ENCODE measurements at places on chromosomes 4 and X.

GRCh38 chrX:78574306-78574705, 84.8 kb downstream of the RTL3 start:
- DNase-seq: no peak

GRCh38 chr4:40194602-40195161, 2.1 kb upstream of the RHOH start:
- no peak for DNase-seq

DNA sequence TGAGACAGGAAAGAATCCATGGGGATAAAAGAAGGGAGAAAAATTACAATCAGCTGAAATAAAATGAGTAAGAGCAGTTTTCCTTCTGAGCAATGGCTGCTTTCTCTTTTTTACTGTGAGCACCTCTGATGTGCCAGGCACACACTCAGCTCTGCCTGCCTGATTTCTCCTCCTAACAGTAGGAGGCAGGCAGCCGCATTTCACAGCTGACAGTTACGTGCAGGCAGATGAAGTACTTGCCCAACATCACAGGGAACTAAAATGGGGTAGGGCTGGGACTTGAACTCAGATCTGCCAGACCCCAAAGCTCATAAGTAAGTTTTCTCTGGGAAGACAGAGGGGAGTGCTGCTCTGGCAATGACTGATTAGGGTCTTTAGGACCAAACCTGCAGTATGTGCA, 54.6 kb downstream of the C4orf50 start:
- no peak for DNase-seq

DNA sequence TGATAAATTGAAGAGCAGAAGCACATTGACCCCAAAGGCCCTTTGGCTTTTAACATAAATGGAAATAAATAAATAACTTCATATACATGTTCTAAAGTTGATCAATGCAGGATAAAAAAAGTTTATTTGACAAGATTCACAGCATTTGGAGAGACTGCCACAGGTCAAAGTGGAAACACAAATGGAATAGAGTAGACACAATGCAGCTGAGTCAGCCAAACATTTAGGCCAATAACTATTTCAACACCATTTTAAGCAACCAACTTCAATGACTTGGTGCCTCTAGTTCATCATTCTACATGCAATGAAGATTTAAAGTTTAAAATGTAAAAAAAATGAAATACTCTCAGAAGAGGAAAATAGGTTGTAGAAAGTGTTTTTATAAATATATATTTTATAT, 365.2 kb downstream of the FAT4 start:
- no peak for DNase-seq

GRCh38 chr4:140943486-140944198, 187.5 kb upstream of the TBC1D9 start:
- no peak for DNase-seq

GRCh38 chr4:1492651-1493539, 86.7 kb upstream of the NKX1-1 start:
- no peak for DNase-seq

DNA sequence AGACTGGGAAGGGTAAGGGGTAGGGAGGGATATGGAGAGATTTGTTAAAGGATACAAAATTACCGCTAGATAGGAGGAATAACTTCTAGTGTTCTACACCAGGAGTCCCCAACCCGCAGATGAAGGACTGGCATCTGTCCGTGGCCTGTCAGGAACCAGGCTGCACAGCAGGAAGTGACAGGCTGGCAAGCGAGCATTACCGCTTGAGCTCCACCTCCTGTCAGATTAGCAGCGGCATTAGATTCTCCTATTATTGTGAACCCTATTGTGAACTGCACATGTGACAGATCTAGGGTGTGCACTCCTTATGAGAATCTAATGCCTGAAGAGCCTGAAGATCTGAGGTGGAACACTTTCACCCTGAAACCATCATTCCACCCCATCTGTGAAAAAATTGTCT, 27.9 kb upstream of the BBS7 start:
- no peak for DNase-seq

- DNase-seq: no peak
These were observed 53.5 kb upstream of the SMIM31 start for GRCh38 chr4:164700471-164700870.

- DNase-seq: no peak
These were observed 32.8 kb downstream of the CEP44 start for GRCh38 chr4:174316546-174316945.

- DNase-seq: no peak
These were observed 60.5 kb downstream of the TMA16 start for GRCh38 chr4:163554870-163555465.

DNA sequence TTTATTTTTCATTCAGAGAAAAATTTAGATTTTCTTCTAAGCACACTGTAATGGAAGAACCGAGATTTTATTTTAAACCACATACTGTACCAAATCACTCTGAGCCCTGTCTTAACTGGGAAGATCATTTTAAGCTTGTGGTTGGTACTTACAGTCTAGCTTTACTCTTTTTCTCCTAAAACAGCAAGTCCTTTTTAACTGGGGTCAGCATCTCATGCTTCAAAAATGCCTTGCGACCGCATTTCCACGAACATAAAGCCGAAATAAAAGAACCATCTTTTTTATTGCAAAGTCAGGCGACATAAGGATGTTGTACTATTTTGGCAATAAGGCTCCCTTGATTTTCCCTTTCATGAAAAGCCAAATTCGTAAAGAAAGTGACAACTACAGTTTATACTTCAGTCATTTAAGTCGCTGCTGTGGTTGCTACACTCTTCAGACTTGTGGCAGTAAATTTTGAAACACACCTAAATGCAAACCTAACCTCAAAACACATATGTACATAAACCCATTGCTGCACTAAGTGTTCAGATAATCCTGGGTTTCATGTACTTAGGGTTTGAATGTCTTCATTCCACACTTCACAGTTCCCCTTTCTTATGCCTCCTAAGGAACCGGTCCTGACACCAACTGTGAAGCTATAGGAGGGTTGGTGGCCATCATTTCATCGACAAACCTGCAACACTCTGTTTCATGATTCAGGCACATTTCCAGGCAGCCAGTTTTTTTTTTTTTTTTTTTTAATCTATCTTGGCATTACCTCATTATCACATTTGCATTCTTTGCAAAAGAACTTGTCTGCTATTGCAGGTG, 3.0 kb downstream of the STOX2 start:
- no peak for DNase-seq

DNA sequence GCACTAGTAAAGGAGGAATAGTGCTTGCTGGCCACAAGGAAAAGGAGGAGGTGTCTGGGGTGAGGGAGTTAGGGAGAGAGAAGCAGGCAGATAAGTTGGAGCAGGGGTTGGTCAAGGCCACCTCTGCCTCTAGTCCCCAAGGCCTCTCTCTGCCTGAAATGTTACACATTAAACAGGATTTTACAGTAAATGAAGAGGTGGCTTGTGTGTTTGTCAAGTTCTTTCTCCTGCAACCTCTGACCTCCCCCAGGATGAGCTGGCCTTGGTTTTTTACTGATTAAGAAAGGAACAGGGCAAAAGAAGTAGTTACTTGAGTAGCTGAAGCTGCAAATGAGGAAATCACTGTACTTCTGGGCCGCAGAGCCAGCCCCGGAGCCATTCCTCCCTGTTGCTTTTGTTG, 2.0 kb downstream of the GJB1 start:
- no peak for DNase-seq

GRCh38 chr4:165838575-165838974, 34.5 kb upstream of the TLL1 start:
- no peak for DNase-seq

- DNase-seq: no peak
These were observed 48.4 kb downstream of the KIF4A start for GRCh38 chrX:70338290-70338689.

DNA sequence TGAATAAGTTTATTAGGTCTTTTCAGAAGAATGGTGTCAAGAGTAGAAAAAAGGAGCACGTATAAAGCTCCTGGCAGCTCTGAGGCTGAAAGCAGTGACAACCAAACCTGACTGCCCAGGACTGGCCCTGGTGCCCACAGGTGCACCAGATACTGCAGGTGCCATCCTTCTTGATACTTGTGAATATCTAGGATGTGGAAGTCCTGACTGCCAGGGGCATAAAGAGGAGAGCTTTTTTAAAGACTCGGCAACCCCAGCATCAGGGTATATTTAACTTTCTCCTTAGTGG, 60.7 kb downstream of the TMEM150C start:
- DNase-seq: no peak

- no peak for DNase-seq
These were observed 212.9 kb downstream of the NSUN7 start for GRCh38 chr4:40962551-40963180.

DNA sequence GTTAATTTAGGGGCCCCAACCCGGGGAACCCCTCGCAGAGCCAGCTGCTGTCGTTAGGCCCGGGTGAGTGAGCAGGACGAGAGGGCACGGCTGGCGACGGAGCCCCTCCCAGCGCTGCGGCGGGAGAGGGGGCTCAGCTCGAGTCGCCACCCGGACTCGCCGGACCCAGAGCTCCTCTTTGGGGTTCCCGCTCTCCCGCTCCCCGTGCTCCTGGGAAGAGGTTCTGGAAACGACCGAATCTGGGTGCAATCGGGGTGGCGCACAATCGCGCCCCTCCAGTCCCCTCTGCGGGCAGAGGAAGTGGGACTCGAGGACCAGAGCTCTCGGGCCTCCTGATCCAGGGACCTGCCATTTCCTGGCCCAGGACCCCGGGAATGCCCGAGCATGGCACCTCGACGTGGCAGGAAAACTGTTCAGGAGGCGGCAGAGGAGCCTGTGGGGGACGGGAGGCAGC, 37.3 kb upstream of the ARAF start:
- DNase-seq: no peak

- DNase-seq: no peak
These were observed 7.1 kb upstream of the NEIL3 start for GRCh38 chr4:177302371-177303100.

GRCh38 chr4:5638976-5639375, 69.4 kb downstream of the EVC2 start:
- no peak for DNase-seq

- no peak for DNase-seq
These were observed 107.2 kb downstream of the CEP135 start for GRCh38 chr4:56055991-56056390.

DNA sequence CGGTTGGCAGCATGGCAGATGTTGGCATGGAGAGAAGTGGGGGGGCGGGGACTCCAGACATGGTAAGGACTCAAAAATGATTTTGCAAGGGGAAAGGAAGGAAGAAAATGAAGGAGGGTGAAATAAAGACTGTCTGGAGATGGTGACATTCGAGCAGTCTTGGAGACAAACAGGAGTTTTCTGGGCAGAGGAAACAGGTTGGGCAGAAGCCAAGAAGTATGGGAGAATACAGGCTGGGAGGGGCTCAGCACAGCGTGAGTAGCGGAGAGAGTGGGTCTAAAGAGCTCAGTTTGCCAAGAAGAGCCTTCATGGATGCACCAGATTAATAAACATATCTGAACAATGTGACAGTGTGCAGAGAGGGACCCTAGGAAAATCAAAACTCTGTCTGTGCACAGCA, 13.3 kb upstream of the CRMP1 start:
- no peak for DNase-seq

GRCh38 chr4:28179126-28179525, 1318.5 kb downstream of the STIM2 start:
- no peak for DNase-seq

GRCh38 chrX:133607419-133608348, 192.4 kb upstream of the GPC4 start:
- DNase-seq: no peak

- DNase-seq: no peak
These were observed 1.4 kb downstream of the PDZD4 start for GRCh38 chrX:153828723-153829548.
